ENCODE measurements at places on chromosomes 3 and 15.

DNA sequence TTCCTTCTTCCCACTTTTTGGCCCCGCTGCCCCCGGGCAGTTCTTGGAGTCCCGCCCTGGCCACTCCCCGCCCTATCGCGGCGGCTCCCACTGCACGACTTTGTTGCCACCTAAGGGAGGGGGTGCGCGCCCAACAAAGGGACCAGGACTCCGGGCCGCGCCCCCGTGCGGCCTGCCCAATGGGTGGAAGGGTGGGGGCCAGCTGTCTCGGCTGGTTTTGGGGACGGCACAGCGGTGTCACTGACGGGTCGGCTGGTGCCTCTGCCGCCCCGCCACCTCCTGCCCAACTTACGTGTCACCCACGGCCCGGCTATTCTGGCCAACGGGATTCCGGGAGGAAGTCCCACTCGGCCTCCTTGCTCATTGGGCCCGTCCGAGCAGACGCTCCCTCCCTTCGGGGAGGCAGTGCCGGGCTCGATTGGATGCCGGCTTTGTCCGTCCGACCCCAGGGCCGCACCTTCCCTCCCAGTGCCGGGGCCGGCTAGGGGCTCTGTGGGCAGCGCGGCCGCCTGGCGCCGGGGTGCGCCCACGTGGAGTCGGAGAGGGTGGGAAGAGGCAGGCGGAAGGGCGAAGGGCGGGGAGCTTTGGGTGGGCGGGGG, at the start of gene GOLIM4:
GOLIM4 (minus strand) TSS at position 314 of the 599 bp plus-strand sequence. CDS start 639 bp downstream, outside the sequence.
- DNase-seq, result peak; percentile 98

GRCh38 chr3:142500211-142500610, 52.4 kb upstream of the XRN1 start:
- DNase-seq, result no peak

- DNase-seq, result no peak
These were observed 434.8 kb upstream of the THBS1 start for GRCh38 chr15:39145854-39146625.

GRCh38 chr15:58269455-58270414, 131.6 kb downstream of the AQP9 start:
- peak; percentile 65 for DNase-seq

- DNase-seq, result no peak
These were observed 1.4 kb downstream of the TMEM207 start for GRCh38 chr3:190448256-190448655.

DNA sequence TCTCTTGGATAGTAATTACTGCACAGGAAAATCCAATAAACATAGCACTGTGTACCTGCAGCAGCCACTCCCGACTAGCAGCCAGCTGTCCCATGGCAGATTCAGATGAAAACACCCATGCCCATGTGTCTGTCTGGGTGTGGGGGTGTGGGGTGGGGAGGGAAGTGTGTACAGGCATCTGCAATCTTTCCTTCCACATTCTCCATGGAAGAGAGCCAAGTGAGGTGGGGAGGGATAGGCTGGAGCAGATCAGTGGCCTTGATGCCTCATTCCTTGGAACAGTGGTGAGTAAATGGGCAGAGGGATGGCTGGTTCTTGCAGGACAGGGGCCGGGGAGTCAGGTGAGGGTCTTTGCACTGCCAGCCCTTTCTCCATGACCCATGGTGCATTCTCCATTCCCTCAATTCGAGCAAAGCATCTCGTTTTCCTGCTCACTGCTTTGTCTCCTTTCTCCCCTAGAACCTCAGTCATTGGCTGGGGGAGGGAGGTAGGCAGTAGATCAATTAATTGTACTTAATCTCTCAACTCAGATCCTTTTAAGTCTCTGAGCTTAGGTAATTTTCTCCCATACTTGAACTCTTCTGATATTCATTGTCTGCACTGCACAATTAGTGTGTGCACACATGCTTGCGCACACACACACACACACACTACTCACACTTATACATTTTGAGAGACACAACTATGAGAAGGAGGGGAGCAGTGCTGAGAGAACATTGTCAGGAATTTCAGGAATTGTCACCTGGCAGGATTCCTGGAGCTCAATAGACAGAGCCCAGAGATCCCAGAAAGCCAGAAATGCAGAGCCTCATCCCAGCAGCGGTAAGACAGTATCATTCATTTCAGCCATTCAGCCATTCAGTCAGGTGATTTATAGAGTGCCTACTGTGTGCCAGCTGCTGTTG, 31.9 kb downstream of the PDIA5 start:
- peak; percentile 25 for DNase-seq

GRCh38 chr15:96147267-96147666, 183.2 kb upstream of the NR2F2 start:
- DNase-seq, result no peak

GRCh38 chr3:130737622-130738021, 9.0 kb downstream of the PIK3R4 start:
- DNase-seq, result no peak

GRCh38 chr3:148211725-148212124, 486.0 kb upstream of the AGTR1 start:
- DNase-seq, result no peak

GRCh38 chr3:150232992-150233451, 175.1 kb upstream of the TSC22D2 start:
- no peak for DNase-seq

- no peak for DNase-seq
These were observed 101.8 kb downstream of the ST8SIA2 start for GRCh38 chr15:92495446-92495845.

- no peak for DNase-seq
These were observed 2.7 kb downstream of the SST start for GRCh38 chr3:187667526-187667925.

DNA sequence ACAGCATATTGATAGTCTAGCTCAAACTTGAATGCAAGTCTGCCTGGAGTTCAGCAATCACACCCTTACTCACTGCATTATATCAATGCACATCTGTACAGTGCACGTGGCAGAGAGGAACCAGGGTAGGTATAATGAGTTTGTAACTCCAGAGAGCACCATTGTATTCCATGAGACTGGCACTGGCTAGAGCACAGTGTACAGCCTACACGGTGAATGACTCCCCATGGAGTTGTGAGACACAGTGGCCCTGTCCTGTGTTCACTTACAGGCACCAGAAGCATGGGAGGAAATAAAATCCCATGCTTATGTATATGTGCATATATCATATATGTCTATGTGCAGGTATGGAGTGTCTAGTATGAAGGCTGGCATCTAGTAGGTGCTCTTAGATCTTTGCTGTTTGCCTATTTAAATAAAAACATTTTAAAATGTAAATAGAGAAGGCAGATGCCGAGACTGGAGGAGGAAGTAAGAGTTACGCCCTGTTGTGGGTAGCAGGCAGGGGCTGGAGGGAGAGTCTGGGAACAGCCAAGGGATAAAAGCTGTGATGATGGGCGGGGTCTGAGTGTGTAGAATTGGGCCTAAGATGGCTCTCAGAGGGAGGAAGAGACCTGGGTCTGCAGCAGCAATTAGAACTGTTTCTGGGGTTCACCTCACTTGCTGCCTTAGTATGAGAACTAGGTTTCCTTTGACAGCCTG, 360.7 kb upstream of the ICE2 start:
- no peak for DNase-seq

DNA sequence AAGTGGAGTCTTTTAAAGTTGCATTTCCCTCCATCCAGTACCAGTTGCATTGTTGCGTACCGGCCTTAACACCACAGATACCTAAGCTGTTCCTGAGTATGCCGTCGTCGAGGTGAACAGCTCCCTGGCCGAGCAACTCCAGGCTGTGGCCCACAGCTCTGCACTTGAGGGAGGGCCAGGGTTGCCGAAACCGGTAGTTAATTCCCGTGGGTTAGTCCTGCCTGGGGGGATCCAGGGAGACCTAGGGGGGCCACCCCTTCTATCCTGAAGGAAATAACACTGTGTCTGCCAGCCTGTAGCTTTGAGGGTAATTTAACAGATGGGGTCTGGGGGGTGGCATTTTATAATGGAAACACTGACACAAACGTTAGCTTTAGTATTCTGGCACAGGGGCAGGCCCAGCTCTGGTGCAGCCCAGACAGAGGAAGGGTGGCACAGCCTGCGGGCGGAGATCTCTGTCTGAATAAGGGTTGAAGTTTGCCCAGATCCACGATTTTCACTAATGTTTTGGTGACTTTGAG, 60.8 kb downstream of the RGMA start:
- DNase-seq, result no peak

DNA sequence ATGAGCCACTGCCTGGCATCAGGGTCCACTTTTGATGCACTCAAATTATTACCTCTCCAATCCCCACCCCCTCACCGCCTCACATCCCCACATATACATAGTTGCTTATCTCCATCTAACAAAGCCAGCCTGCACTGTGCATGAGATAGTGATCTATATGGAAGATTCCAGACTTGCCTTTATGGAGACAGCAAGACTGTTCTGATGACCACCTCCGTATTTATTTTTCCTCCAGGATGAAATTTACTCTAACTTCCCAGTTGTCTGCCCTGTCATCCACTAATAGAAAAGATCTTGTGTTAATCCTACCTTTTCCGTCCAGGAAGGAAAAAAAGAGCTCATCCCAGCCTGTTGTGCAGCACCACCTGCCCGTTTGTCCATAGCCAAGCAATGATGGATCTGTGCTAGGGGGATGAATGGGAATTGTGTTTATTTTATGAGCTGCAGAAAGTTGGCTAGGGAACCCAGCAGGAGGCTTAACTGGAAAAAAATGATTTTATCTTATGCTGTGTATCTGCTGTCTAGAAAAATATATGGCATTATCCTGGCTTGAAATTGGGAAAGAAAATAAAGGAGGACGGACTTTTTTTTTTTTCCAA, 114.5 kb downstream of the CD47 start:
- no peak for DNase-seq

- no peak for DNase-seq
These were observed 8.3 kb downstream of the EXOSC7 start for GRCh38 chr3:44984335-44984734.

GRCh38 chr3:179264449-179264848, 13.5 kb upstream of the KCNMB3 start:
- peak; percentile 31 for DNase-seq
